Diencephalon (tissue), 1 donor: ENCODE measurements at places on chromosomes 2 and 18. TPM values are rescaled to one million over a fixed set of nuclear protein-coding genes. Genes with fewer than 3 reads are reported as not detected.

The ATAD2B gene
- total RNA-seq: 50.7 TPM

The GNAL gene
- 122 TPM for total RNA-seq

The PSMA8 gene
- total RNA-seq: 0.46 TPM

The RAX gene
- total RNA-seq: 0.23 TPM

The NEUROD1 gene
- 0.69 TPM for total RNA-seq

The MERTK gene
- 9.7 TPM for total RNA-seq

The LCT gene
- not detected for total RNA-seq

The SP5 gene
- 2.3 TPM for total RNA-seq

The ALK gene
- total RNA-seq: 21.0 TPM

The LRRC30 gene
- total RNA-seq: not detected

The ACOXL gene
- 0.23 TPM for total RNA-seq

The EIPR1 gene
- 42.2 TPM for total RNA-seq

The SLC4A3 gene
- total RNA-seq: 50.5 TPM

The IL37 gene
- not detected for total RNA-seq

The RMDN2 gene
- total RNA-seq: 21.5 TPM

The DOK1 gene
- total RNA-seq: 5.3 TPM

The MOGAT1 gene
- not detected for total RNA-seq

The EPHA4 gene
- total RNA-seq: 190 TPM

The CRYGD gene
- total RNA-seq: 3.7 TPM

The RAB17 gene
- total RNA-seq: under 0.01 TPM

The PROM2 gene
- total RNA-seq: 2.1 TPM

The SDC1 gene
- 17.1 TPM for total RNA-seq

The THUMPD2 gene
- 13.4 TPM for total RNA-seq
